Skeletal muscle cell (primary cell): ENCODE measurements at places on chromosomes 5 and 9.
A peak's percentile ranks its signal among the peaks of the same experiment; 100 is the strongest.

DNA sequence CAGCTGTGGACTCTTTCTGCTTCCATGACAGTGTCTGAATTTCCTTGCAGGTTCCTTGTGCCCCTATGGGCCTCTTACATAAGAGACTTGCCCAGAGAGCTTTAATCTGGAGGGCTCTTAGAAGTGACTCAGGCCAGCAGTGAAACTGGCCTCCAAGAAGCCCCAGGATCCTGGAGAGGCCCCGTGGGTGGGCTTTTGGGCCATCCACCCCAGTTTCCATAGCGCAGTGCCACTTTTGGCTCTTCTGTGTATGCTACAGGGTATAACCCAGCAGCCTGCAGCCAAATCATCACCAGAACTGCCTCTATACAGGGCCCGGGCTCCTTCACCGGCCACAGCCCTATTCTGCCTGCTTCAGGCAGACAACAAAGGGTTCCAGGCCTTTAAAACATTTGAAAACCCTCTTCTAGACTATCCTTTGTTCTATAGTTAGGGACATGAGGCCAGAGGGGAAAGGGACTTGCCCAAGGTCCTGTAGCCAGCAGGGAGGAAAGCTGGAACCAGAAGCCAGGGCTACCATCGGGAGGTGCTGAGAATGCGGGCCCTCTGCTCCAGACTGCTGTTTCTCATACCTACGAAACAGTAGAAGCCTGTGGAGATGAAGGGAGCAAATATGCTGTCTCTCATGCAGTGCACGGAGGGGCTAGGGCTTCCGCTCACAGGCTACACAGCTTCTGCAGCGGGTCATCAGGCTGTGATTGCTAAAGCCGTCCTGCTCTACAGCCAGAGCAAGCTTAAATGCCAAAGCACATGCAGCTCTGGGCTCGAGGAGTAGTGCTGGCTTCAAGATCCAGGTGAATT lies 18.0 kb downstream of the SH3PXD2B start:
- no peak for DNase-seq

DNA sequence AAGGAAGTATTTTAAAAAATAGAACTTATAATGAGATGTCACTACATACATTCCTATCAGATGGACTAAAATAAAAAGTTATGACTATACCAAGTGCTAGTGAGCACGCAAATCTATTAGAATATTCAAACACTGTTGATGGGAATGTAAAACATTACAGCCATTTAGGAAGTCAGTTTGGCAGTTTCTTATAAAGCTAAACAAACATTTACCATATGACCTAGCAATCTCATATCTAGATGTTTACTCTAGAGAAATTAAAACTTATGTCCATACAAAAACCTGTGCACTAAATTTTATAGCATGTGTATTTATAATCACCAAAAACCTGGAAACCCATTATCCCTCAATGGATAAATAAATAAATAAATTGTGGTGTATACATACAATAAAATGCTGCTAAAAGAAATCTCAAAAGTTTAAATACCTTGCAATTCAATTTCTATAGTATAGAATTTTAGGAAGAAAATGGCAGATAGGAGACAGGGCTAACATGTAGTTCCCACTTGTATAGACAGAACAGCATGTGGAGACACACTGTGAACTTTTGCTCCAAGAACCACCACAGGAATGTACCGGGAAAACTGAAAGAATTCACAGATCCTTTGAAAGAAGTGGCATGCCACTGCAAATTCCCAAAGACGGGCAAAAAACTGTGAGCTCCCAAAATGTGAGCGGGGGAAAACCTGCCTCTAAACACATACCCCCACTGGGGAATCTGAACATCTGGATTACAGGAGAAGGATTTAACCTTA lies 174.6 kb upstream of the SPEF2 start:
- no peak for DNase-seq

DNA sequence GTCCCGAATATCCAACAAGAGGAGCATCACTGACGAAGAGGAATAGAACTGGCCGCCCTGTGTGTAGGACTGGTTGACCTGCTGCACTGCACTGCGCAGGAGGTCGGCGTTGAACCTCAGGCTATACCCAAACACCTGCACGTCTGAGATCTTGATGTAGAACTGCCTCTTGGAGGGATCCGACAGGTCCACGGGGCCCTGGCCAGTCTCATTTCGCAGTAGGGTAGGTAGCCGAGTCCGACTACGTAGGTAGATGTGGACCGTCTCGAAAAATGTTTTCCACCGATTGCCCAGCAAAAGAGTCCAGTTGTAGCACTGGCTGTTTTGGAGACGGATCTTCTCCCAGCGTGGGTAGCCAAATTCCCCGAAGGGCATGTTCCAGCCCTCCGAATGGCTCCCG lies 202.0 kb downstream of the BRINP1 start:
- DNase-seq, result no peak

- no peak for DNase-seq
These were observed 10.1 kb upstream of the FSD1L start for GRCh38 chr9:105437704-105438103.

- no peak for DNase-seq
These were observed 91.6 kb downstream of the CFAP90 start for GRCh38 chr5:7759257-7759871.

- no peak for DNase-seq
These were observed 1.2 kb downstream of the UCK1 start for GRCh38 chr9:131529597-131530545.

DNA sequence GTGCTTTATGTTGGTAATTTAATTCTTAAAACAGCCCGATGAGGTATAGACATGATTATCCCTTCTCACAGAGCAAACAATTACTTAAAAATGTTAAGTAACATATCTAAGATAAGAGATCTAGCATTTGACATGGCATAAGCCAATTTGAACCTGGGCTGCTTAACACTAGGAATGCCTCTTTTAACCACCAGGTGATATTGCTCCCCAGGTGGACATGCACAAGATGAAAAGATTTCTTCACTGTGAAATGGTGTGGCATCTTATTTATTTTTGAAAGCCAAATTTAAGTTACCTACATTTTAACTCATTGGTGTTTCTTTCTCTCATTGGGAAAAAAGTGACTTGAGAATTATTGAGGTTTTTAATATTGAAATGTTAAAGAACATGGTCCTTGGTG lies 15.8 kb upstream of the LRRC70 start:
- no peak for DNase-seq

GRCh38 chr9:37931592-37931991 lies 27.7 kb upstream of the SLC25A51 start:
- DNase-seq, result no peak

GRCh38 chr5:59584858-59585846 lies 308.4 kb downstream of the PDE4D start:
- DNase-seq, result no peak

DNA sequence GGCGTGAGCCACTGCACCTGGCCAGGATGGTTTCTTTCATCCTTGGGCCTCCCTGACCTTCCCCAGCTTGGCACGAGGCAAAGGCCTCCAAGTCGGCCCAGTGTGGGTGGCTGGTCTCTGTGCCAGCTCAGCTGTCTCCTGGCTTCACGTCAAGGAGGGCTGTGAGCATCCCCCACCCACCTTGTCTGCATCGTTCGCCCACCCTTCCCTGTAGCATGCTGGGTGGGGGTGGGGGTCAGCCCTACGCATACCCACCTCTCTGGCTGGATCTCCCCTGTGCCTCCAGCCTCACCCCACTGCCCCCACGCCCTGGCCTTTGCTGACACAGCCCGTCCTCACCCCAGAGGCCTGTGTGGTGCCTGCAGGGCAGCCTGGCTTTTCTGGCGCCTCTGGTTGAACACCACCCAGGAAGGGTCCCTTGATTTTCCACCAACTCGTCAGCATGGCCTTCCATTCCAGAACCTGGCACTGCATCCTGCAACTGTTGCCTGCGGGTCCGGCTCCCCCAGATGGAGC lies 8.8 kb upstream of the WDR5 start:
- DNase-seq, result no peak

DNA sequence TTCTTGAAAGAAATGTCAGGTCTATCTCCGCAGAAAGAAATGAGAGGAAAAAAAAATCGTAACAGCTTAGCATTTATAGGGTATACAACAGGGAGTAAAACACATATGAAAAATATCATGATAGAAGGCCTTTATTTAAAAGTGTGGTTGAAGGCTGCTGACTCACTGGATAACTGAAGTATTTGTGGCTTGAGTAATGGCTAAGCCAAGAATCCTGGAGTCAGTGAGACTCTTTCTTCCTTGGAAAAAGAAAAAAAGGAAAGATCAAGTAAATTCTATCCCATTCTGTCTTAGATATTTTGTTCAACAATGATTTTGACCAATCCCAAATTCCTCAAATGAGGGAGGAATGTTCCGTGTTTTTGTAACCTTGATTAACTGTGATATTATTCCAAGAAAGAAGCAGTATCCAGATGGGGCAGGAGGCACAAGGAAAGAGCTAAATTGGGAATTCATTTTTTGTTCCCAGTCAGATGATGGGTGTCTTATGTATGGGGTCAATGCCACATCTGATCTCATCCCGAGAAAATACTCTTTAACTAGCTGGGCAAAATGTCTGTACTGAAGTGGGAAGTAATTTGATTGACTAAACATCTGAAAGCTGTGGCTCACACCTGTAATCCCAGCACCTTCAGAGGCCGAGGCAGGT lies 64.3 kb upstream of the MYO10 start:
- DNase-seq, result peak; percentile 83

- DNase-seq, result no peak
These were observed 253.8 kb downstream of the DMRT2 start for GRCh38 chr9:1303932-1304331.

GRCh38 chr5:125584140-125584520 lies 837.7 kb upstream of the ZNF608 start:
- DNase-seq, result no peak

GRCh38 chr9:90778746-90779145 lies 22.9 kb upstream of the SYK start:
- DNase-seq, result no peak

DNA sequence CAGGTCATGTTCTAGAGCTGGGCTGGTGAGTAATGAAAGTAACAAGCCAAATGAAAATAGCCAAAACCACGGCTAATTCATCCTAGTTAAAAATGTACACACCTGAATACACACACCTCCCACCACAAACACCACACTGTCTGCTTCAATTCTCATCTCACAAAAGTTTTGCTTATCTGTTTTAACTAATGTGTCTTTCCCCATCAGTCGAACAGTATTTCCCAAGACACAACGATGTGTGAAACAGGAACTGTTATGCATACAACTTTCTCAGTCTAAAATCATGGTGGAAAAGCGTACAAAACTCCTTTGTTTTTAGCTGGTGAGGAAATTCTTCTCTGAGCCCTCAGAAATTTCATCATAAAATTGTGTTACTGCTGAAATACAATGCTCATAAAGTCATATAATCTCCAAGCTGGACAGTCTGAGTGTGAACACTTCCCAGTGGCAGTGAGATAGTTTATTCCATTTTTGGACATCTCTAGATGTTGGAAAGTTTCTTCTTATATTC lies 242.4 kb downstream of the EFNA5 start:
- no peak for DNase-seq

- DNase-seq, result peak; percentile 91
These were observed at the start of gene SMC5 for GRCh38 chr9:70258692-70259511. Gene SMC5, plus strand, starts transcription at chr9:70258978. Its CDS starts 101 bp downstream, at chr9:70259079.

- DNase-seq, result no peak
These were observed 67.0 kb upstream of the RNU6ATAC start for GRCh38 chr9:134231330-134231745.

DNA sequence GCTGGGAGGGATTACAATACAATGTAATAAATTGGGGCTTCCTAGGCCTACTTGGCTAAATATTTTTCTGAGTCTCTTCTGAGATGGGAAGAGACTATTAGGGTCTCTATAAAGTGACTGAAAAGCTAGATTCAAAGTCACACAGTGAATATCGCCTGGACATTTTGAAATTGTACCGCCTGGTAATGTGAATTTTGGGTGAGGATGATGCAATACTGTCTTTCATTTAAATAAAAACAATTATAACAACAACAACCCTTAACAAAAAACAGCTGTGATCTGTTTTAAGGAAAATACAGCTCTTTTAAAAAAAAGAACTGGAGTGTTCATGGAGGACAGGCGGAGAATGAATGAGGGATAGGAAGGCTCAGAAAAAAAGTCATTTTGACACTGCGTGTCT lies 615.0 kb downstream of the RAB3C start:
- DNase-seq, result no peak

- no peak for DNase-seq
These were observed 7.2 kb upstream of the SMIM32 start for GRCh38 chr5:136200130-136200529.

- no peak for DNase-seq
These were observed 90.4 kb upstream of the SEMA6A start for GRCh38 chr5:116664988-116665387.

GRCh38 chr5:170603578-170604565 lies 100.1 kb downstream of the KCNIP1 start:
- no peak for DNase-seq

GRCh38 chr5:74851684-74852353 lies 14.4 kb downstream of the FAM169A start:
- peak; percentile 10 for DNase-seq

DNA sequence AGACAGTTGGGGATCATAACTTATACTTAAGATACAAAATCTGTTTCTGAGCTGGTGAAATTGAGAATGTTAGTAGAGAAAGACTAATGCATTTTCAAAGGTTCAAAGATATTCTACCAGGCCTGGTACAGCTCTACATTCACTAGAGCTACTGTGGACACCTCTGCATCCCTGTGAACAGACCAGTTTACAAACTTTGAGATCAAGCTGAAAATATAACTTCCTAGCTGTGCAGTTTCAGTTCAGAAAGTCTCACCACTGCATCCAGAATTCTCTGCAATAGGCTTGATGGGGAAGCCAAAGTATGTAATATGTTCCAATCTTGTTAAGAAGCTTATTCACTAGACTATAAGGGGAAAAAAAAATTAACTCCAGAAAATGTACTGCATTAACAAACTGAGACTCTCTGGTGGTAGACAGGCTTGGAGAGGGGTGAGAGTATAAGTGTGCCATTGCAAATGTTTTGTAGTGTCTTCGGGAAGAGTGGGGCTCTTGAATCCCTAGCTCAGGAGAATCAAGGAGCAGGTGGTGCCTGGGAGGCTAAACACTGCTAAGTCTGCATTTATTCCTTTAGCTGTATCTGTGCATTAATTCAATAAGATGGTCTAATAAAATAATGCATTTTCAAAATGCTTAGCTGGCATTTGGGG lies 671.9 kb downstream of the NR2F1-AS1 start:
- DNase-seq, result no peak

DNA sequence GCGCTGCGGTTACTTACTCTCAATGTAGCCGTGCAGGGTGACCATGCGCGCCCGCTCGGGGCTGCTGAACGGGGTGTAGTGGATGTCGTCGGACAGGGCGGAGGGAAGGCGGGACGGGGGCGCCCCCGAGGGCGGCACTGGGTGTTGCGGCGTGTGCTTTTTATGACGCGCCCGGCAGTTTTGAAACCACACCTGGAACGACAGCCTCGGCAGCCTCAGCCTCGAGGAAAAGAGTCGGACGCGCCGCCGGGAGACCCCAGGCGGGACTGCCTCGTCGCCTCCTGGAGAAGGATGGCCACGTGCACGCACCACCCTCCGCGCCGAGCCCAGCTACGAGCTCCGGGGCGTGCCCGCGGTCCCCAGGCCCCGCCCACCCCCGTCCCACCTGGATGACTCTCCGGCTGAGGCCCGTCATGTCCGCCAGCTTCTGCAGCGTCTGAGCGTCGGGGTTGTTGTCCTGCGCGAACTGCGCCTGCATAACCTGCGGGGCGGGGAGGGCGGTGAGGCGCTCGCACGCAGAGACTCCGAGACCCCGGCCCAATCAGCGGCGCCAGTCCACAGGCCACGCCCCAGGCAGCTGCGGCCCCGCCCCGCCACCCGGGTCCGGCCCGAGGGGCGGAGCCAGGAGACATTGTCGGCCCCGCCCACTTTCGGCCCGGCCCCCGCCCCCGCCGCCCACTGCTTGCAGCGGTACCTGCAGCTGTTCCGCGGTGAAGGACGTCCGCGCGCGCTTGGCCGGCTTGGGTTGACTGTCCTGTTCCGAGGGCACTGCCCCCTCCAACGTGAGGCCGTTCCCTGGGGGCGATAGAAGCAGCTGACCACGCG lies 15.0 kb downstream of the LHX6 start:
- DNase-seq, result no peak
